Stimulated activated naive B cell treated with anti-CD40 and anti-IgM and Interleukin-4, amounts not matched to agents 10 μg/mL and 1 μg/mL and 100 μg/mL, for 72 hours (primary cell): ENCODE measurements at places on chromosomes 7 and 10.

DNA sequence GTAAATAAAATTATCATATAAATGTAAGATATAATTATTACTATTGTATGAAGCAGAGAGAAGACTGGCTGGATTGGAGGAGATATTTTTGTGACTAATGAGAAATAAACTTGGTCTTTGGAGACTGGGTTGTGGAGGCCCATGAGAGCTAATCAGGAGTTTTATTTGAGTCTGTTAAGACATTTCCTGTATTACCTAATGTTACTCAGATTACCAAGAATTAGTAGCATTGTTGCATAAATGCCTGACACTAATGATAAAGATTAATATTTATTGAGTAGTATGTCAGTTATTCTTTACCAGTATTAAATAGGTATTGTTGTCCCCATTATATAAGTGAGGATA, 7.1 kb downstream of the CCDC126 start:
- DNase-seq = no peak

DNA sequence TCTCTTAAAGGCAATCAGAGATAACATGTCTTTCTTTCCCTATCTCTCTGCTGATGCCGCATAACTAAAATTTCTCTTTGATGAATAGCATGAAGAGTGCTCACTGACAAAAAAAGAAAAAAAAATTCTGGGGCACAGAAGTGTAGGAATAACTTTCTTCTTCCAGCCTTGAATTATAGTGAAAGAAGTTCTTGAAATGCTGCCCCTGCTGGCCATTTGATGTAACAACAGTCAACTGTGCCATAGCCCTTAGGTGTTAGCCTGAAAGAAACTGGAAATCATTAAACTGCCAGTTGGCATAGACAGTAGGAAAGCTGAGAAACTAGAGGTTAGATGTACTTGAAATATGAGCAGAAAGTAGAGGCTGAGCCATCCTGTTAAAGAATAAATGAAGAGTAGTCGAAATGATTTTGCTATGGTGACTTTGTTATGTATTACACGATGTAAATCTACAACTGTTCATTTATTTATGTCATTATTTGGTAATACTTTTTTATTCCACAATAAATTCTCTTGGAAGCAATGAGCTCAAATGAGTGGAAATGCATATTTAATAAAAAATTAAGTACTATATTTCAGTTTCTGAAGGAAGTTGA, 48.3 kb upstream of the FAM171A1 start:
- no peak for DNase-seq

GRCh38 chr10:6108072-6108471, 19.2 kb downstream of the RBM17 start:
- DNase-seq = no peak

- DNase-seq = no peak
Measured at GRCh38 chr7:131039836-131040235, 287.8 kb upstream of the MKLN1 start.

DNA sequence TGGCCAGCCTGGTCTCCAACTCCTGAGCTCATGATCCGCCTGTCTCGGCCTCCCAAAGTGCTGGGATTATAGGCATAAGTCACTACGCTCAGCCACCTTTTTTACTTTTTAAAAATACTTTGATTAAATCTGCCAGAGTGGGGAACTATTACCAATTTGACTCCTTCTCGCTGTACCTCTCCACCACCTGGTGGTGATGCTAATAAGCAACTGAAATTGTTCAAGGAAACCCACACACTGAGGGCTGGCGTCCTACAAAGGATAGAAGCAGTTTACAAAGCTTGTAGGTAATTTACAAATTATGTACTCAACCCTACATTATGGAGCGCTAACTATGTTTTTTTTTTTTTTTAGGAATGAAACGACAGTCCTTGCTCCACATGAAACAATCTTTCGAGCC, 111.1 kb downstream of the CPED1 start:
- no peak for DNase-seq

DNA sequence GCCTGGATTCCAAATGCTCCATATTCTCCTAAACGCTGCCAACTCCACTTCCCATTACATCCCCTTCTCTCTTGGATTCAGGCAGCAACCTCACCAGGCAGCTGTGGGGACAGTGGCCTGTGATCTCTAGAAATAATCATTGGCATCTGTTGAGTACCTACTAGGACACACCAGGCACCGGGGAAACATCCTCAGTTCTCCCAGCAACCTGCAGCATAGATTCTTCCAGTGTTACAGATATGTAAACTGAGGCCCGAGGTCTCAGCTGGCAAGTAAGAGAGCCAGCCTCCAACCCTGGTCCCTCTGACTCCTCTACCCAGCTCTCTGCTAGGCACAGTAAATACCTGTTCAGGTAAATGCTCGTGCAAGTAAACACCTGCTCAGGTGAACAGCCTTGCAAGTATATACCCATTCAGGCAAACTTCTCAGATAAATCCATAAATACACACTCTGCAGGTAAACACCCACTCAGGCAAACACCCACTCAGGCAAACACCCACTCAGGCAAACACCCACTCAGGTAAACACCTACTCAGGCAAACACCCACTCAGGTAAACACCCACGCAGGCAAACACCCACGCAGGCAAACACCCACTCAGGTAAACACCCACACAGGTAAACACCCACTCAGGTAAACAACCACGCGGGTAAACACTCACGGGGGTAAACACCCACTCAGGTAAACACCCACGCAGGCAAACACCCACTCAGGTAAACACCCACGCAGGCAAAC, 18.7 kb downstream of the ASB13 start:
- no peak for DNase-seq

DNA sequence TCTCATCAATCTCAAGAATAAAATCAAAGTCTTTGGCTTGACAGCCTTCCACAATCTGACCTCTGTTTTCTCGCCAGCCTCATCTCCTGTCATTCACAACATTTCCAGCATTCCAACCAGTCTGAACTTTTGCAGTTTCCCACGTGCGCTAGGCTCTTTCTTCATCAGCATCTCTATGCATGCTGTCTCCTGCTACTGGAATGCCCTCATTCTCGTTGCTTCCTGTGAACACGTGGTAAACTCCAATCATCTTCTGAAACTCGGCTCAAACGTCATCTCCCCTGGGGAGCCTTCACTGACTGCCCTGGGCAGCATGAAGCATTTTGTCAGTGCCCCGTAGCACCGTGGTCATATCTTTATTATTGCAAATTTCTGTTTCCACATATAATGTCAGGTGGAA, 12.2 kb upstream of the RSBN1L start:
- DNase-seq = no peak

DNA sequence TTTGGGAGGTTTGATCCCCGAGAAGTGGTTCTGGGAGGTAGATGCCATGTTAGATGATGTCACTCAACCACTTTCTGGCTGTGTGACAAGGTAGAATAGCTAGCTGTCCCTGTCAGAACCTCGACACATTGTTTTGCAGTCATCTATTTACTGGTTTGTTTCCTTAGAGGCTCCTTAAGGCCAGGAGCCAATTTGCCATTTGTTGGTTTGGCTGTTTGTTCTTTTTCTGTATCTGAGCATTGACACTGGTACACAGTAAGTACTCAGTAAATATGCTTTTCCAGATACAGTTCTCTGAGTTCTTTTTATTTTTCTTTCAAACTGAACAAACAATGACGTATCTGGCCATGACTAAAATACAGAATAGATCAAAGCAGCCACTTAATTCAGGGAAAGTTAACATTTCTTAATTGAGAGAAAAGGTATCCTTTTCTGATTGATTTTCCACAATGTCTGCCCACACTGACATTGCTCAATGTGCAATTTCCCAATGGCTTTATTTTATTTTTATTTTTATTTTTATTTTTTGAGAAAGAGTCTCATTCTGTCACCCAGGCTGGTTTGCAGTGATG, 121.6 kb downstream of the SPAG6 start:
- no peak for DNase-seq

- DNase-seq = no peak
Measured at GRCh38 chr7:132443761-132444520, 132.3 kb downstream of the PLXNA4 start.

GRCh38 chr7:50455658-50456057, 5.5 kb upstream of the FIGNL1 start:
- DNase-seq = no peak

GRCh38 chr10:96642973-96643372, 56.2 kb upstream of the TM9SF3 start:
- peak; percentile 58 for DNase-seq

GRCh38 chr10:52464368-52465124, 150.5 kb downstream of the DKK1 start:
- DNase-seq = no peak

DNA sequence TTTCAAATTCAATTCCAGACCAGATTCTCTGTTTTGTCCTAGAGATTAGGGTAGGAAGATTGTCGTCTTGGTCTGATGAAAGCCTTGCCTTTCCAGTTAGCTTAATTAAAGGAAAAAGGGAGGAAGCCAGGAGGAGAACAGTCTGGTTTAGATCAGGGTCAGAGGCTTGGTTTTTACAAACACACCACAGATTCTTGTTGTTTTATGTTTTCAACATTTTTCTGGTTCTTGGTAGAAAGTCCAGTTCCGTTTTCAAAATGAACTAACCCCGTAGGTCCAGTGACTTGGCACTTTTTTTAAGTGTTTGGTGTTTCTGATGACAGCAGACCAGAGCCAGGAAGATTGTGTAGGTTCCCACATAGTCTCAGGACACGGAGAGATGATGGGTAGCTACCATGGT, 167.1 kb upstream of the INHBA start:
- no peak for DNase-seq

DNA sequence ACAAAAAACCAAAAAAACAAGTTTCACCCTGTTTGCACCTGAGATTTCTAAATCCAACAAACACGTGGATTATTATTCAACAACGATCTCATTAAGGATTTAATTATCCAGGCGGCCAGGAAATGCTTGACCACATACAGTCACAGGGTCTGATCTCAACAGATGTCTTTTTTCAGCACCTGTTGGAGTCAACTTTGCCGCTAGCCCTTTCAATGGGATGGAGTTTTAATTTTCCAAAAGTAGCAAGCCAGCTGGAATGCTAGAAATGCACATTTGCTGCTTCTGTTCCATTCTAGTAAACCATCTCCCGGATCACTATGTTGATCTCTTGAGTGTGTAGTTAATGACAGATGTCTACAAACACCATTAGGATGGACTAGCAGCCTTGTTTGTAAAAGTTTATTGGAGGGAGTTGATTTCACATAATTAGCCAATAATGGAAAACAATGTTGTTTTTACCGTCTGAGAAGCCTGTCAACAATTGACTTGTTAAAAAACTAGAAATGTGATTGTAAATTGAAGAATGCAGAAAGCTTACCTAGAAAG, 64.2 kb upstream of the DKK1 start:
- DNase-seq = no peak

GRCh38 chr7:2008101-2008935, 224.4 kb downstream of the MAD1L1 start:
- no peak for DNase-seq

GRCh38 chr7:116162992-116163391, 47.3 kb upstream of the TES start:
- no peak for DNase-seq

DNA sequence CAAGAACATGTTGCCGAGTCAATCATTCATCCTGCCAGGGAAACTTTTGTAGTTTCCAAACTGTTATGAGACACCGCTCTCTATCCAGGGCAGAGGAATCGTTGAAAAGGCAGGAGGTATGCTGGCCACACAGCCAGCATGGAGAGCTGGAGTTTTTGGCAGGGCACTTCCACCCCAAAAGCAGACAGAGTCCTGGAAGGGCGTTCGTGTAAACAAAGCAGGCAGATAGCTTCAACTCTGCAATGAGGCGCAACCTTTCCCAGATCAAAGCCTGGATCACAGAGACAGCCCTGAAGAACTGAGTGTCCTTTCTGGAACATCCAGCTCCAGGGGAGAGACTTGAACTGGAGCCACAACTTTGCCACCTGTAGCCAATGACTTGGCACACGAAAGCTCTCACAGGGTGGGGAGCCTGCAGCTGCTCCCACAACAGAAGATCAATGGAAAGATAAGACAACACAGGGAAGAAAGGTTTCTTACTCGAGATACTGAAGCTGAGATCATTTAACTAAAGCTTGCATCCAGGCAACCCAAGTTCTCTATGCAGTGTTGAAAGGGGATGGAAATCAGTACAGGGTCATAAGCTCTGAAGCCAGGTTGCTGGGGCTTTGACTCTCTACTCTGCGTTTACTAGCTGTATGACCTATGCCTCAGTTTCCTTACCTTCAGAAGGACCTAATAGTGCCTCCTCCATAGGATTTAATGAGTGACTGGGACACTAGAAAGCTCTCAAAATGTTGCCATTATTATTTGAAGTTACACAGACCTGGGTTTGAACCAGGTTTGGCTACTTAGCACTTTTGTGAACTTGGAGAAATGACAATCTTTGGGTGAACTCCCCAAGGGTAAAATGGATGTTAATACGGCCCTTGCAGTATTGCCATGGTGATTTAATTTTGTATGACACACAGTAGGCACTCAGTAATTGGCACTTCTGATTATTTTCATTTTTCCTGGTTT, 434.8 kb upstream of the NPVF start:
- no peak for DNase-seq

DNA sequence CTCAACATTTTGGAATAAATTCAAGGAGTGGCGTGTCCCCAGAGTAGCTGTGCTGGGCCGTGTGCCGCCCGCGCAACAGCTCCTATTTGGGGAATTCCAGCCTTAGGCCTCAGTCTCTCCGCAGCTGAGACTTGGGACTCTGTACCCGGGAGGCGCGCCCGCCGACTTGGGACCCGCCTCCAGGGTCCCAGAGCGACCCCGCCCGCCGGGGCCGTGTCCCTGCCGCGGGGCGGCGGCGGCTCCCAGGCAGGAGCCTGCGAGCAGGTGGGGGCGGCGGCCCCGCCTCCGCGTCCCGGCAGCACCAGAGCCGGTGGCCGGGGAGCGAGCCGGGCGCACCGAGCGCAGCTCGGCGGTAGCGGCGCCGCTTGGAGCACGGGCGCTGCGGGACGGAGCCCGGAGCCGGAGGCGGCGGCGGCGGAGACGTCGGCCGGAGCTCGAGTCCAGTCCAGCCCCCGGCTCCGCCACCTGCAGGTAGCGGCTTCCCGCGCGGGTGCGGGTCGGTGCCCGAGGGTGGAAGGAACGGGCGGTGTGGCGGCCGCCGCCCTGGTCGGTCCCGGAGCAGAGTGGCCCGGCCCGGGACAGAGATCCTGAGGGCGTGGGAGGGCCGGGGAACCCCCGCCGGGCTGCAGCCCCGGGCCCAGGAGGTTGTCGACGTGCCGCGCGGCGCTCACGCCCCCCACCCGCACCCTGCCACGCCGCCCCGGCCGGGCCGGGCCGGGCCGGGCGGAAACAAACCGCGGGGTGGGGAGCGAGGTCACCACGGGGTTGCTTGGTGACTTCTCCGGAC, at the start of gene WIPF3:
Gene WIPF3, plus strand, starts transcription at position 301 of the 787 bp plus-strand sequence. CDS start 28,217 bp downstream, outside the sequence.
- no peak for DNase-seq
